ENCODE measurements at places on chromosomes 6 and 20.

DNA sequence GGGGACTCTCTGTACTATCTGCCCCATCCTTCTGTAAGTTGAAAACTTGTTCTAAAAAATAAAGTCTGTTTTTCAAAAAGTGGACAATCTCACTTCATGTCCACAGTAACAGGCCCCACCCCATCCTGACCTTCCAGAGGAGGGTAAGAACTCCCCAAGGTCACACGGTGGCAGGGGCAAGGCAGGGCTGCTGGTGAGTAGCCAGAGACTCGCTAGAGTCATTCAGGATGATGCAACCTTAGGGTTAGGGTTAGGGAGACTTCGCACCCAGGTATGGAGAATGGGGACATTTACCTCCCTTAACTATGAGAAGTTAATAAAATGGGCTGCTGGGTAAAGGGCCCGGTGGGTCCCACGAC is 15.4 kb downstream of the PEDS1 start:
- no peak for DNase-seq

DNA sequence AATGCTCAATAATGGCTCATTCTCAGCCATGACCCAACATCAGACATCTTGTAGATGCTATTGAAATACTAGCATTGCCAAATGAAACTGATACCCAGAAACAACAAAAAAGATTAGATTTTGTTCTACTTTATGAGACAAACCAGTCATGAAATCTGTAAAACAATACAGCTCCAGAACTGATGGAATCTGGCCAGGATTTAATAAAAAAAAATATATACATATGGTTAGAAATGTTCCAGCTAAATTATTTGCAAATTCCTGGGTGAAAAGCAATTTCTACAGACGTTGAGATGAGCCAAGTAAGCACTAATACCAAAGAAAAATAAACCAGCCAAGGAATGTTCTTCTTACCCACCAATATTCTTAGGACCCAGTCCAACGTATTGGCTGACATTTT is 201.3 kb downstream of the EPHA7 start:
- no peak for DNase-seq

- DNase-seq = no peak
These were observed 71.6 kb upstream of the FBXL4 start for GRCh38 chr6:99019381-99019780.

GRCh38 chr6:158211273-158212055 is 43.3 kb downstream of the GTF2H5 start:
- no peak for DNase-seq

GRCh38 chr6:56372406-56372995 is 125.1 kb upstream of the COL21A1 start:
- no peak for DNase-seq

DNA sequence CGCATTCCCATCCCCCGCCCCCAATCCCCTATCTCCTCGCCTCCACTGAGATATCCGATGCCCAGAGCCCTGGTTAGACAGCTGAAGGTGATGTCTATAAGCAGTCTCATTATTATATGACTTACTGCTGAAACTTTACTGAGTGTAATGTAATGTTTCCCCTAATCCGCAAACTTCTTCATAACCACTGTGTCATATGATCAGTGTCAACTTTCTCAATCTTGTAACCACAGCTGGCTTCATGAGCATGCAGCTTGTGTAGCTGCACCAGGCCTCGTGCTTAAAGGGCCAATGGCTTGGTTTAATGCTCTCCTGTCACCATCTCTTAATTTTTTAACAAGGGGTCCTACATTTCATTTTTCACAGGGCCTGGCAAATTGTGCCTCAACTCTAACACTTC is 8.1 kb downstream of the ASIP start:
- DNase-seq = no peak

GRCh38 chr6:148179786-148180185 is 162.9 kb upstream of the SASH1 start:
- no peak for DNase-seq

DNA sequence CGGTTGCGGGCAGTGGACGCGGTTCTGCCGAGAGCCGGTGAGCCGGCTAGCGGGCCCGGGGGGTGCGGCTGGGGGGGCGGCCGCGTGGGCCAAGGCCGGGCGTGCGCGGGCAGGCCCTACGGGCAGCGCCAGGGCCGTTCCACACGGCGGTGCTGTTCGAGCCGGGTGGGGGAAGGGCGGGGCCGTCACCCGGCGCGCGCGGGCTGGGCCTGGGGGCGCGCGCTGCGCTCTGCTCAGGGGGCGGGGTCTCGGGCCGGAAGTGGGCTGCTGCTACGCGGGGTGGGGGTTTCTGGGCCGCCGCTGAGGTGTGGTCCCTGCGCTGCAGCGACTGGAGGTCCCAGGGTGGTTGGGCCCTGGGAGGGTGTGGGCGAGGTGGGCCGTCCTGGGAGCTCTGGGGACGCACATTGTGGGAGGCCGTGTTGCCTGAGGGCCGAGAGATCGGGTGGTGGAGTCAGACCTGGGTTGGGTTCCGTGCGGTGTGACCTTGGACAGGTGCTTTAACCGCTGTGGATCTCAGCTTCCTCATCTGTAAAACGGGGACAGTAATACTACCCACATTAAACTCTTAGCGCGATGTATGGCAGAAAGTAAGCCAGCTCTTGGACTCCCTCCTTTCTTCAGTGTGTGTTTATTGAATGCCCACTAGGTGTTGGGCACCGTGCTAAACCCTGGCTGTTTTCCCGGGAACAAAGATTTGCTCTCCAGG is 391 bp downstream of the MAPRE1 start:
- DNase-seq = peak; percentile 69

GRCh38 chr6:91720324-91720723 is 1133.5 kb upstream of the MAP3K7 start:
- no peak for DNase-seq

DNA sequence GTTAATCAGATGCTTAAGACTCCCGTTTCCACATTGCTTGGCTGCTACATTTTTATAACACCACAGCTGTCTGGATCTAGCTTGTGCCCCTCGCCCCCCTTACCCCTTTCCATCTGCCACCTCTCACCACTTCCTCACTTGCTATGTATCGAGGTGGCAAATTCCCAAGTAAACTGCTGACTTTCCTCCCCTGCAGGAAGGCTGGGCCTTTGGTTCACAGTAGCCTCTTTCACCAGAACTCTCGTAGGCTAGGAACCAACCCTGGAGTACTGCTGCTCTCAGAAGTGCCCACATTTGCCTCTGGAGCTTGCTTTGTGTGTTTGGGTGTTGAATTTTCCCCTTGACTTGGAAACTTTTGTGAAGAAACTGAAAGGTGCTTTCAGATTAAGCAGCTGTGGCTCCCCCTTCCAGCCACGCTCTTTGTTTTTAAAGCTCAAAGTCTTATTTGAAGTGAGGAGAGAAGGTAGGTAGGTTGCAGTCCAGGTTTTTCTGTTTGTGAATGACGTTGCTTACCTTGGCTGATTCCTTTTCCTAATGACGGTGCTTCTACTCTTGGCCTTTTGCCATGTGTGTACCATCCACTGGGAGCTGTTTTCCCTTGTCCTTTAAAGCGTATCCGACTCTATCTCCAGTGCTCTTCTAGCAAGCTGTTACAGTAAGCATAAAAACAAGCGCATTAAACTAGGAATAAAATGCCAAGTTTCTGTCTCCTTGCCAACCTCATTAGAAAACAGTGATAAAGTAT is 90.4 kb downstream of the CARMIL1 start:
- DNase-seq = no peak

DNA sequence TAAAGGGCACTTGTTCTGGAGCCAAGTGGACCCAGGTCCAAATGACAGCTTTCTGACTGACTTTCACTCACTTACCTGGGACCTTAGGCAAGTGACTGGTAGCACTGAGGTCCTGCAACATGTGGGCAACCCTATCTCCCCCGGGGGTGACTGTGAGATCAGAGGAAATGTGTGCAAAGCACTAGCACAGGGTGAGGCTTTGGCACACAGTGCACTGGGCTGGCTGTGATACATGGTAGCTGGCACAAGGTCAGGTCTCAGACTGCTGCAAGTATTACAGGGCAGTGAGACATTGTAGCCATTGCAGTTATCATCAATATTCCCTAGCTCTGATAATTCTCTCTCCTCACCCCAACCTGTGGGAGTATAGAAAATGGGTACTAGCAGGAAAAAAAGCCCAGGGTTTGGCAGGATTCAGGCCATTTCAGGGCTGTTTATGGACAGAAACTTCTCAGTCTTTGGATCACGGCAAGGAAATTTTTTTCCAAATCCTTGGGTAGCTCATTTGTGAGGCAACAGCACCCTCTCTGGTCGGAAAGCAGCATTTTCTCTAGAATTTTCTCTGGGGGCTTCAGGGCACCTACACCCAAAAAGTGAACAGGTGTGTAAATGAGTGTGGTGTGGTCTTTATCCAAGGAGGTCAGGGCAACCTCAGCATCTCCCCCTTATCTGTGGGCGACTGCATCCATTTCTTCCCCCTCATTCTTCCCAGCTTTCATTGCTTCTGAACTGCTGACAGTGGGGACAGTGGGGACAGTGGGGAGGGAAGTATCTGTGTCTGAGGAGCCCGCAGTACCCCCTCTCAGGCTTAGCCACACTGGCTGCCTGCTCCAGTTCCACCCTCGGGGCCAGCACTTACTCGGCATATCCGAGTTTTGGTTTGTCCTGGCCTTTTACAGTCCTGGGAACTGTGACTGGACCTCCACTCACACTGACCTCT is 148.7 kb upstream of the PHACTR3 start:
- no peak for DNase-seq

GRCh38 chr6:7773914-7774313 is 48.0 kb downstream of the BMP6 start:
- no peak for DNase-seq

- DNase-seq = no peak
These were observed 57.5 kb downstream of the ALDH8A1 start for GRCh38 chr6:134892362-134892761.

DNA sequence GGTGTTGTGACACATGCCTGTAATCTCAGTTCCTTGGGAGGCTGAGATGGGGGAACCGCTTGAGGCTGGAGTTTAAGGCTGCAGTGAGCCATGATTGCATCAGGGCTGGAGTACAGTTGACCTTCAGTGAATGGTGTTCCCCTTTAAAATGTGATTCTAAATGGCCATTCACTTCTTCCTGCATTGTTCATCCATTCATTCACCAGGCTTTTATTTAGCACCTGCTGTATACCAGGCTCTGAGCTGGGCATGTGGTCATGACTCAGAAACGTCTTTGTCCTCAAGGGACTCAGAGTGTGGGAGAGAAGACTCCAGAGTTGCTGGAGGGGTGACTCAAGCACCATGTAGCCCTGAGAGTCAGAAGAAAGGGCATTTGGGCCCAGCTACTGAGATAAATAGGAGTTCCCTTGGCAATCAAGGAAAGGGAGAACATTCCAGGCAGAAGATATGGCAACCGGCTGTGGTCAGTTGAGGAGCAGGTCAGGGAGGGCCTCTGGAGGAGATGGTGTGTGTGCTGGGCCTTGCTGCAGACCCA is 101.1 kb downstream of the DLGAP4 start:
- no peak for DNase-seq

DNA sequence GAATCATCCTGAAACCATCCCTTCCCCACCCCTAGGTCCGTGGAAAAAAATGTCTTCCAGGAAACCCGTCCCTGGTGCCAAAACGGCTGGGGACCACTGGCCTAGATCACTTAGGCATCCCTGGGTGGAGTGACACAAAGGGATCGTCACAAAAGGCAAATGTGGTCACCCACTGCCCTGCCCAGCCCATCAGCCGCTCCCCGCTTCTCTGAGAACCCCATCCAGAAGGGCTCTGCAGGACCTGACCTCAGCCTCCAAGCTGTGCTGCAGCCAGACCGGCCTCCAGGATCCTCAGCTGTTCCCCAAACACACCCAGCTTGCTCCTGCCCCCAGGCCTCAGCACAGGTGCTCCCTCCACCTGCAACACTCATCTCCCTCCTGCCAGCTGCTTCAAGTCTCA is 61.6 kb downstream of the PREX1 start:
- DNase-seq = no peak

DNA sequence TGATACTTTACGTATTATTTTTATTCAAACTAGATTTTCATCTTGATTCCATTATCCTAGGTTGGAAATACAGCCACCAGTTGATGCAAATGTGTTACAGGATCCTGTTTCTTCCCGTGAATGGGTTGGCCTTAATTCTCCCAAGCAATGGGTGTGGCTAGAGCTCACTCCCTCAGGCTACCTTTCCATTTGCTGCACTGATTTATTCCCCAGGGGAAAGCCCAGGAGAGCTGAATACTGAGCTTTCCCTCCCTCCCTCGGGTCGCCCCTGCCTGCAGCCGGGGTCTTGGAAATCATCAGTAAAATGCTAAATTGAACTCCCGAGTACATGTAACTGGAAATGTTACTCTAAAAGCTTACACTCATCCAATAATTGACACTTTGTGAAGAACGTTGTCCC is 9.9 kb downstream of the SMOC2 start:
- DNase-seq = no peak

GRCh38 chr6:151553416-151554165 is 59.8 kb downstream of the CCDC170 start:
- no peak for DNase-seq

- DNase-seq = no peak
These were observed 192.8 kb downstream of the LY86 start for GRCh38 chr6:6781172-6781872.

GRCh38 chr20:36454698-36455427 is 86.5 kb upstream of the MYL9 start:
- DNase-seq = no peak

GRCh38 chr20:30286157-30286556 is 971.3 kb upstream of the DEFB115 start:
- no peak for DNase-seq

Data from stimulated activated CD4-positive, alpha-beta T cell treated with anti-CD3 and anti-CD28 coated beads, Interleukin-1b, Interleukin-23, amount 100 ng/mL, for 1 hour (primary cell).